ENCODE measurements at places on chromosomes 7 and 10.

GRCh38 chr10:112985690-112986543 is 35.9 kb downstream of the TCF7L2 start:
- DNase-seq = no peak

DNA sequence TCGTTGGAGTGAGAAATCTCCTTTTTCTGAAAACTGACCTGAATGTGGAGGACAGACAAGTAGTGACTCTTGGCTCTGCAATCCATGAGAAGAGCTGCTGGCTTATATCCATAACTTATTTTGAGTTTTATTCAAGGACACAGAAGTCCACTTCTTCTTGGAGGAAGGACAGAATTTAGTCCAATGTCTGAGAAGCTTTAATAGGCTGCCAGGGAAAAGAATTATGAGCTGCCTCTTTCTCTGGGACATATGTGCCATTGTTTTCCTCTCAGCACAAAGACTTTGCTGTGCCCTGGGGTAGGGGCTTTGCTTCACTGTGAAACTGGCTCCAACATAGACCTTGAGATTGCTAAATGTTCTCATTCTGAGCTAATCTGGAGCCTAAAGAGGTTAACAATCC is 20.5 kb upstream of the AOC1 start:
- DNase-seq = no peak

DNA sequence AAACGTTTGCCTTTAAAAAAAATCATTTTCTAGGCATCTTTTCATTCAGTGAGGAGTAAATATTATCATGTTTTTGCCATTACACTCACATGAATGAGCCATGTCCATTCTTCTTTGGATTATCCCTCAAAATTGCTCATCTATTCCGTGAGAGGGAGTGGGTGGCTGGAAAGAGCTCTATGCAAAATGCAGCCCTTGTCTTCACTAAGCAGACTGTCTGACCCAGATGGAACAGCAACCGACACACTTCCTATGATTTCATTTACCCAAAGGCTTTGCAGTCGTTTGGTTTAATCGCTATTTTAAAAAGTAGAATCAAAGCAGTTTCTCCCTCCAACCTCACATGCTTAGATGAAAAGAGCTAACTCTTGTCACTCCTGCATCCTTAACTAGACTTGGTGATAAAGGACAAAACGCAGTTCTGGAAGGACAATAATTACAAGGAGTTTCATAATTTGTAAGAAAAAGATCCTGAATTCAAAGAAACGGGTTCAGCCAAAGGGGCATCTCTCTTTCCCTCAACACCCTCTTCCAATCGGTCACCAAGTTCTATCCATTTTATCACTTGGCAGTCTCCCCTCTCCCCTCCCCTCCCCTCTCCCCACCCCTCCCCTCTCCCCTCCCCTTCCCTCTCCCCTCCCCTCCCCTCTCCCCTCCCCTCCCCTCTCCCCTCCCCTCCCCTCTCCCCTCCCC is 198.1 kb upstream of the STK17A start:
- DNase-seq = no peak

DNA sequence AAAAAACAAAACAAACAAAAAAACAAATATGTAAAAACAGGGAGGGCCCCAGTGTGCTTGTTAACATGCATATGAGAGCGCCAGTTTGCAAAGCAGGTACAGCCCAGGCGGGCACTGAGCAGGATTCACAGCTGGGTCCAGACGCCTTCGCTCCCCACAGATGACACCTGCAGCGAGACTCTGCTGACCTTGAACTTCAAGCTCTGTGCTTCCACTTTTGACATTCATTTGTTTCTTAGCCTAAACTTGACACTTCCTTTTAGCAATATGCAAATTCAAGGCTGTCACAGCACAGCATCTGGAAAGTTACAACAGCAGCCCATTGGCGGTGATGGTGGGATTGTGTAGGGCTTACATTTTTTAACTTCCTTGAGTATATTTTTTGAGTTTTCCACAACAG is 88.8 kb upstream of the TNS3 start:
- no peak for DNase-seq

- no peak for DNase-seq
Measured at GRCh38 chr7:100156331-100157068, 2.0 kb downstream of the TRAPPC14 start.

DNA sequence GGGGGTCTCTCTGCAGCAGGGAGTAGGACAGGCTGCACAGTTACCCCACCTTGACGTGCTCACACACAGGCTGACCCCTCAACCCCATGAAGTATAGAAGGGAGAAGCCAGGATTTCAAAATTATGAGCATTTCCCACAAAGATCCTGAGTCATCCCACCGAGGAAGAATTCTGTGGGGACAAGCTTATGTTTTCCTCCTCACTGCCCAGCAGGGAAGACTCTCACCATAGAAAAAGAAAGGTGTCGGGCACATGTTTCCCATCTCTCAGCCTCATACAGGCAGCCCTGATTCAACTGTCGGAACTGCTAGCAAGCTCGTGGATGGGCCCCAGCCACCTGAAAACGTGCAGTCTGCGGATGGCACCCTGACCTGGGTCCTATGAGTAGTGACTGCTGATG is 499.7 kb upstream of the MKI67 start:
- no peak for DNase-seq

DNA sequence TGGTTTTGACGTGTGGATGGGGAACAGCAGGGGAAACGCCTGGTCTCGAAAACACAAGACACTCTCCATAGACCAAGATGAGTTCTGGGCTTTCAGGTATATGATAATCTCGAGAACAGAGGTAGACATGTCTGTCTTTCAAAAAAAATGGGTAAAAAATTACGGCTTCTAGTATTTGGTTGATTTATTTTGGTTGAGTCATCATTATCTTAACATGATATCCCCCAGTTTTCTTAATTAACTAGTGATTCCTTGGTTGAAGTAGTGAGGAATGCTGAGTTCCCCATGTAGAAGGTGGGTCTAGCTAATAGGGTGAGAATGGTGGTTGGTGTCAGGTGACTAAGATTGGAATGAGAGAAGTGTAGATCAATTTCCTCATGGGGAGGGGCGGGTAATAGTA is 10.7 kb downstream of the LIPM start:
- no peak for DNase-seq

- DNase-seq = no peak
Measured at GRCh38 chr7:51309361-51310130, 7.1 kb downstream of the COBL start.

DNA sequence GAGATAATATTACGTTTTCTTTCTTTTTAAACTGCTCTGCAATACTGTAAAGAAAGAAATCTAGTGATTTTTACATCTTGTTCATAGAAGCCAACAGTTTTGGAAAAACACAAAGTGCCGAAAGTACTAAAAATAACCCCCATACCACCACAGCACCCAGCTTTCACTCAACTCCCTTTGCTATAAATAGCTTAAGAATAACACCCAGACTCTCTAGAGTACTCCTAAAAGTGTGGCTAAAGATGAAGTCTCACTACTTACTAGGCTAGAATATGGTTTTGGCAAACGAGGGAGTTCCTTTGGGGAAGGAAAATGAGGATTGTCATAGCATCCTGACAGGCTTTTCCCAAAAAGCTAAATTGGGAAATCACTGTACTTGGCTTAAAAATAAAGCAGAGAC is 151.8 kb upstream of the ANK3 start:
- DNase-seq = no peak

DNA sequence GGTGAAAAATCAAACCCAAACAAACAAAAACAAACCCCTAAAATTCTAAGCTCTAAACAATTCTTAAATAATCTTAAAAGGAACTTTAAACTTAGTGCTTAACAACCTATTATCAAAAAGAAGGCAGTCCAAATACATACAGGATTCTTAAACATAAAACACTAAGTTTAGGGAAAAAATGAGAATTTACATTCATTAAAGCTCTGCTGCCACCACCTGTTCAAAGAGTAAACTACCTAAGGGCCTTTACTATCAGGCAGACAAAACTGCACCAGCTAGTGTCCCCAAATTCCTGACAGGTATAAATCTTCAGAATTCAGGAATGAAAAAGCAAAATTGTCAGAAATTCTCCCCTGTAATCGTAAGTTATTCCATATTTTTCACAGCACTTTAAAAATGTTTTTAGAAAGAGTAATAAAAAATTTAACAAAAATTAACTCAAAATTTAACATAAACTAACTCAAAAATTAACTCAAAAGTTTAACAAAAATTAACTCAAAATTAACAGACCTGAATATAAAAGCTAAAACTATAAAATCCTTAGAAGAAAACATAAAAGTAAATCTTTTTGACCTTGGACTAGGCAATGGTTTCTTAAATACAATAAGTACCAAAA is 55.1 kb downstream of the PDZD8 start:
- DNase-seq = no peak

- peak; percentile 43 for DNase-seq
Measured at GRCh38 chr10:103800789-103801540, 54.4 kb downstream of the SH3PXD2A start.

- no peak for DNase-seq
Measured at GRCh38 chr10:112227331-112227987, 43.9 kb upstream of the GPAM start.

All from activated T-cell treated with anti-CD3 and anti-CD28 coated beads, Interleukin-2, amount 50 U/mL, for 24 hours (primary cell).